ENCODE measurements at places on chromosomes 16 and 17.
A peak's percentile ranks its signal among the peaks of the same experiment; 100 is the strongest.

- DNase-seq = no peak
Observed at GRCh38 chr17:68195667-68196393, 52.0 kb upstream of the AMZ2 start.

GRCh38 chr17:40833882-40834281 is 11.5 kb upstream of the KRT10 start:
- DNase-seq = no peak

GRCh38 chr16:30005341-30006094 is 5.3 kb downstream of the DOC2A start:
- DNase-seq = no peak

GRCh38 chr16:67883872-67884261 is 818 bp upstream of the NRN1L start:
- DNase-seq = no peak

- DNase-seq = no peak
Observed at GRCh38 chr16:63933841-63934240, 1188.0 kb downstream of the CDH11 start.

- DNase-seq = peak; percentile 95
Observed at GRCh38 chr16:10121491-10121890, 60.7 kb downstream of the GRIN2A start.

DNA sequence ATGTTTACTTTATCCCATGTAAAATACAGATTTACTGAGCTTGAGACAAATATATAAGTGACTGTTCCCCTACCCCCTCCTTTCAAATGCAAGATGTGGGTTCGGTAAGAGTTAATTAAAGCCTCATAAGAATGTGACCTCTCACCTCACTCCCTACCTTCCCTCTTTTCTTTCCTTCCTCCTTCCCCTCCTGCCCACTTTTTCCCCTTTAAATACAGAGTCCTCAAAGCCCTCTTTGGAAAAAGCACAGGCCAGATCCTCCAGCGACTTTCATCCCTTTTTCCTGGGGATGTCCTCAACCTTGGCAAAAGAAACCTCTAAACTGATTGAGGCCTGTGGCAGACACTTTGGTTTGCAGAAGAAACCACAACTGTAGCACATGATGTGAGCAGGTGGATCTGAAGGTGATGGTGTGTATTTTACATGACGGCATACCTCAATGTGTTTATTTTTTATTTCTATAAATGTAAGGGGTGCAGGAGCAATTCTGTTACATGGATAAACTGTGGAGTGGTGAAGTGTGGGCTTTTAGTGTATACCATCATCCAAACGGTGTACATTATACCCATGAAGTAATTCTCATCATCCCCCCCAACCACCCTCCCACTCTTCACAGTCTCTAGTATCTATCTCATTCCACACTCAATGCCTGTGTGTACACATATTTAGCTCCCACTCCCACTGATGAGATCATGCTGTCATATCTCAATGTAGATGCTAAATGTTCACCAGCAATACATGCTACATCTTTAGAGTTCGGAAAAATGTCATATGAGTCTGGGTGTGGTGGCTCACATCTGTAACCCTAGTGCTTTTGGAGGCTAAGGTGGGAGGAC is 77.7 kb downstream of the XYLT1 start:
- DNase-seq = no peak

DNA sequence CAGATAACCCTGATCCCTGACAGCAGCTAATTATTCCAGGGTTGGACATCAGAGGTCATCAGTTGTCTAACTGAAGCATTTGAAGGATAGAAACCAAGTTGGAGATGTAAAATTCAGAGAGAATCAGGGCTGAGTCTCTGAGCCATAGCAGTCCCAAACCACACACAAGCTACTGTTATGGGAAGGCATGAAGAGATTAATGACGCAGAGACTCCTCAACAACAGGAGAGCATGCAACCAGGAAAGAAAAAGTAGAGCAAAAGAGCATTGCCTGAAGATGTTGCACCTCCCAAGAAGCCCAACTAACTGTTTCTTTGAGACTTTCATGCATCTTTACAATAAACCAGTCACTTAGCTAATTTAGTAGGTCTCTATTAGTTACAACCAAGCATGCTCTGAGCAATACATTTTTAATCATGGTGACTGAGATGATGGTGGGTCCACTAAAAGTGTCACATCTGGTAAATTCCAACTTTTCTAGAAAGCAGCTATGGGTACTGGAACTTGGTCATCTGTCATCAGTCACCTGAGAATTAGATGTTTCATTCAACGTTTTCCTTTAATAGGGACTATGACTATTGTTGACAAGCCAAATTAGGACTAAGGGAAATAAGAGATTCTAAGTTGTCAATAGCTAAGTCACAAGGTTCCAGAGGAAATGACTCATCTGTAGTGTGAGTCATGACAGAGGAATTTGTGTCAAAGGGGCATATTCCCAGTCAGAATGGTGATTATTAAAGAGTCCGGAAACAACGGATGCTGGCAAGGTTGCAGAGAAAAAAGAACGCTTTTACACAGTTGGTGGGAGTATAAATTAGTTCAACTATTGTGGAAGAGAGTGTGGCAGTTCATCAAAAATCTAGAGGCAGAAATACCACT is 239.8 kb downstream of the CHD9NB start:
- DNase-seq = peak; percentile 71

- no peak for DNase-seq
Observed at GRCh38 chr16:16175296-16175695, 48.0 kb downstream of the ABCC6 start.

DNA sequence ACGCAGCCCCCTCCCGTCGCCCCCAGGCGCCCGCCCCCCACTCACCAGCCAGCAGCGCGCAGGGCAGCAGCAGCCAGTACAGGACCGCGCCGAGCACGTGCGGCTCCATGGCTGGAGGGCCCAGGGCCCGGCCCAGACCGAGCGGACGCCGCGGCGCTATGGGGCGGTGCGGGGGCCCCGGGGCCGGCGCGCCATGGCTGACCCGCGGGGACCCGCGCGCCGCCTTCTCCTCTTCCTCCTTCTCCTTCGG is 239 bp downstream of the PIEZO1 start:
- DNase-seq = no peak

- no peak for DNase-seq
Observed at GRCh38 chr16:70696952-70697593, 11.2 kb upstream of the MTSS2 start.

DNA sequence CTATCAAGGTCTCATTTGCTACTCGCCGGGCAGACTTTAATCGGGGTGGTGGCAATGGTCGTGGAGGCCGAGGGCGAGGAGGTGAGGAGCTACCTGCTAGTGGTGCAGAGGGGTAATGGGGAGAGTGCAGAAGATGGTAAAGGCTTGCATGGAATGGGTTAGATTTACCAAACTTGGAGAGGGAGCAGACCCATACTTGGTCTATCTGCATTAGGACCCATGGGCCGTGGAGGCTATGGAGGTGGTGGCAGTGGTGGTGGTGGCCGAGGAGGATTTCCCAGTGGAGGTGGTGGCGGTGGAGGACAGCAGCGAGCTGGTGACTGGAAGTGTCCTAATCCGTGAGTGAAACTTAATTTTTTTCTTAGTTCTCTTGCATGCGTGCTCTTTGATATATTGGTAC is 10.1 kb downstream of the FUS start:
- DNase-seq = no peak

GRCh38 chr17:37608351-37609169 is 658 bp downstream of the SYNRG start:
- DNase-seq = peak; percentile 36

GRCh38 chr17:81396722-81397313 is 1.6 kb downstream of the BAHCC1 start:
- no peak for DNase-seq

GRCh38 chr16:4663465-4663776 is 29.9 kb upstream of the NUDT16L1 start:
- DNase-seq = no peak

DNA sequence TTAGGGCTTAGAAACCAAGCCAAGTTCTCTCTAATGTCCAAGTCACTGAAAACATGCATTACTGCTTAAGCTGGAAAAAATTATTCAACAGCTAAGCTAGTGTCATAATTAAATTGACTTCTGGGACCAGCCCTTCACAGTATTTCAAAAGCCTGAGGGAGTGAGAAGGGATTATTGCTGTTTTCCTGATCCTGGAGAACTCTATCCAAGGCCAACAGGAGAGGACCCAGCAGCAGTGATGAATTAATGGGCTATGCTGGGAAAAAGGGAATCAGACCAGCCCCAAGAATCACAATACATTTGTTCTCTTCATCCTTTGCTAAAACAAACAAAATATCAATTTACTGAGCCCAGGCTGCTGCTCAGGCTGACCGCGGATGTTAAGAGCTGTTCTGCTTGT is 34.5 kb upstream of the CLEC3A start:
- no peak for DNase-seq

- peak; percentile 59 for DNase-seq
Observed at GRCh38 chr17:1365445-1366039, 34.5 kb downstream of the YWHAE start.

GRCh38 chr16:54110016-54110981 is 176.3 kb downstream of the IRX3 start:
- DNase-seq = no peak
